ENCODE measurements at places on chromosomes 1 and 21.

DNA sequence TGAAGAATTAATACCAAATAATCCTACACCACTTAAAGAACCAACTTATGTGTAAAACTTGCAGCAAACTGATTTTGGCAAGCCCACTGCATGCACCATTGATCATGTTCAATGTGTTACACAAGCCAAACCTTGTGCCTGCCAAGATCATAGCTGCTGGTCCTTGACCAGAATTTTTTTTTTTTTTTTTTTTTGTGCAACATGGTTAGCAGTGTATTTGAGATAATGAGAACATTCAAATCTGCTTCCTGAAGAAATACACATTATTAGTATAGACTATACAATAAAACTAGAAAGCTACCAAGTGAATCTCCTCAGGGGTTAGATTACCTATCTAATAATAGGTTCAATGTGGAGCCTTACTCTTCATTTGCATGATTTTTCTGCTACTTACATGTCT lies 421.0 kb downstream of the MRPL39 start:
- DNase-seq: no peak

- DNase-seq: no peak
Measured at GRCh38 chr1:58528518-58528917, 18.0 kb downstream of the OMA1 start.

DNA sequence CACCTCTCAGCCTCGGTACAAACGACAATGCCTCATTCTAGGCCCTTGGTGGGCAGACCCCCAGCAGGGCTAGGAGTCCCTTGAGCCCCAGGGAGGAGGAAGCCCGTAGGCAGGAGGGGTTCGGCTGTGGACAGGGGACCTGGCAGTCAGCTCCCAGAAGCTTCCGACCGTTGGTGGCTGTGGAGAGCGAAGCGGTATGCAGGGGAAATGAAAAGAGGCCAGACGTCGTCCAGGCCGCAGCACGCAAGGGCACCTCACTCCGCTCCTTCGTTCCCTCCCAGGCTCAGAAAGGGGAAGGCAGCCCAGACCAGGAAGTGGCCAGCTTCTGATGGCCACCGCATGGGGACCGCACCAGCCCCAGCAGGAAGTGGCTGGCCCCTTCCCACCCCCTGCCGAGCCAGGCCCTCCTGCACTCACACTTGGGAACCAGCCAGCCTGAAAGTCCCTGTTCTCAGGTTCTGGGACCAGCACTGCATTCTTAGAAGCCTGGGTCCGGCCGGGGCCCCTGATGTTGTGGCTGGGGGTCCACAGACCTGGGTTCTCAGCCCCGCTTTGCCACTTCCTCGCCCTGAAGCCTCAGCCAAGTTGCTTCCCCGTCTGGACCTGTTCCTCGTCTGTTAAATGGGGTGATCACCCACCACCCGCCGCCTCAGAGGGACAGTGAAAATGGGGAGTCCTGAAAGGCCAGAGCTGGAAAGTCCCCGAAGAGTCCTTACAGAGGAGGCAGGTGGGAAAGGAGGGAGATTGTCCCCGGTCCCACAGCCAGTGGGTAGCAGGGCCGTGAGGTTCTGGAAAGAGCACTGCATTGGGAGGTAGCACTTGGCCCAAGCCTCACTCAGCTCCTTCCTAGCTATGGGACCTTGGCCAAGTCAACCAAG lies 104.0 kb upstream of the RUNX3 start:
- no peak for DNase-seq

- DNase-seq: no peak
Measured at GRCh38 chr1:92259350-92259749, 39.4 kb downstream of the GLMN start.

- DNase-seq: no peak
Measured at GRCh38 chr1:9417695-9418094, 121.6 kb upstream of the SLC25A33 start.

- DNase-seq: no peak
Measured at GRCh38 chr1:108512239-108513043, 47.5 kb upstream of the EEIG2 start.

GRCh38 chr1:52237430-52237829 lies 95.5 kb downstream of the ZFYVE9 start:
- DNase-seq: no peak

DNA sequence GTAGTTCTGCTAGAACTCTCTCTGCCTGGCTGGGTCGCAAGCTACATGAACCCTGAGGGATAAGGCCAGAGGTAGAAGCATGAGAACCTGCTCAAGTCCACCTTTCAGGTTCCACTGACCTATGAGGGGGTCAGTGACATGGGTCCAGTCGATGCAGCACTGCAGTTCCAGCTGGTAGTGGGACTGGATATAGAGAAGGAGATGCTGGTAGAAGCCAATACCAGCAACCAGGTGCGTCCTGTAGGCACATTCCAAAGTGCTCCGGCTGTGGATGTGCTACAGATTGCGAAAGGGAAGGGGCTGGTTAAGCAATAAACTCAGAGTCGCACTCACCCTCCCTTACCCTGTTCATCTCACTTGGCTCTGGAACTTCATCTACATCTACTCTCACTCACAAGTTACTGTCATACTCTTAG lies 5.7 kb downstream of the SMG5 start:
- no peak for DNase-seq

DNA sequence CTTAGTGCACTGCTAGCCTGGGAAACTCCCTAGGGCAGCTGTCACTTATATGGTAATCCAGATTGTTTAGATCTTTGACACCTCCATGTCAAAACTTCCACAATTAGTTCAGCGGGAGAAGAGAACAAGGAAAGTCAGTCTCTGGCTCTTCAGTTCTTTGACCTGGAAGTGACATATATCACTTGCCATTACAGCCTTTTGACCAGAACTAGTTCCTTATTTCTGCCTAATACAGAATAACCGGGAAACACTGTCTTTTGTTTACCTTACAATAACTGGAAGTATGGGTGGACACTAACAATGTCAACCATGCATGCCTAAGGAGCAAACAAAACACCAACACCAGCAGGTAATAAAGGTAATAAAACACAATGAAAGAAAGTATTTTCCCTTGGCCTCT lies 68.3 kb downstream of the C4BPA start:
- DNase-seq: no peak

- no peak for DNase-seq
Measured at GRCh38 chr1:115426231-115426771, 88.3 kb upstream of the NGF start.

DNA sequence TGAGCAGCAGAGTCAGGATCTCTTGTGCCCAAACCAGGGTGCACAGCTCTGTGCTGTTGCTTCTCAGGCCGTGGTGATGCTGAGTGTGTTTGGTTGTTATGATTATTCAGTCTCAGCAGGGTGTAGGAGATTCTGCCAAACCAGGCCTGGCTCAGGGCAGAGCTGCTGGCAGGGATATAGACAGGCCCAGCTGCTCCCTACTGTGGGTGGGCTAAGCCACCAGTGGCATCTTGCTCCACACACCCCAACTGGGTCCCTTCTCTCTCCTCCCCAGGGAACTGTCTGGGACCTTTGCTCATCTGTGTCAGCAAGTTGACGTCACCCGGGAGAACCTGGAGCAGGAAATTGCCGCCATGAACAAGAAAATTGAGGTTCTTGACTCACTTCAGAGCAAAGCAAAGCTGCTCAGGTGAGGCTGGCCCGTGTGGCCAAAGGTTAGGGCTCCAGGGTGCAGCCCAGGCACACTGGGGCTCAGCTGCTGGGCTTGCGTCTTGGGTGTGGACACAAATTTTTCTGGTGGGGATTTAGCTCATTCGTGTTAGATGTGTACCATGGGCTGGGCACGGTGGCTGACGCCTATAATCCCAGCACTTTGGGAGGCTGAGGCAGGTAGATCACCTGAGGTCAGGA lies 9.9 kb upstream of the MIIP start:
- no peak for DNase-seq

DNA sequence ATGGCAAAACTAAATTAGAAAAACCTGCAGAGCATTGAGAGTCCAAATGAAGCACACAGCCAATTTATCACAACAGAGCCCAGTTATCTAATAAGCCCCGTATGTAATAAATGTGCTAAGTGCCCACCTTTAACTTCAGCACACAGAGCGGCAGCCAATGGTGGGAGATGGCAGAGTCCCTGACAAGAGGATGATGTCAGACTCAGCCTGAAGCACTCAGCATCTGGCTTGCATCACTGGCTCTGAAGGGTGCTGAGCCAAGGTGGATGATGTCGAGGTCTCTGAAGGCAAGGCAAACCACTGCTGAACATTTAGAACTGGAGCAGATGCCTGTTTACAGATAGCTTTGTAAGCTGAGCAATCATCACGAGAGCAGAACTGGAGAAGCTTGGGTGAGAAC lies 118.3 kb downstream of the NUF2 start:
- no peak for DNase-seq

DNA sequence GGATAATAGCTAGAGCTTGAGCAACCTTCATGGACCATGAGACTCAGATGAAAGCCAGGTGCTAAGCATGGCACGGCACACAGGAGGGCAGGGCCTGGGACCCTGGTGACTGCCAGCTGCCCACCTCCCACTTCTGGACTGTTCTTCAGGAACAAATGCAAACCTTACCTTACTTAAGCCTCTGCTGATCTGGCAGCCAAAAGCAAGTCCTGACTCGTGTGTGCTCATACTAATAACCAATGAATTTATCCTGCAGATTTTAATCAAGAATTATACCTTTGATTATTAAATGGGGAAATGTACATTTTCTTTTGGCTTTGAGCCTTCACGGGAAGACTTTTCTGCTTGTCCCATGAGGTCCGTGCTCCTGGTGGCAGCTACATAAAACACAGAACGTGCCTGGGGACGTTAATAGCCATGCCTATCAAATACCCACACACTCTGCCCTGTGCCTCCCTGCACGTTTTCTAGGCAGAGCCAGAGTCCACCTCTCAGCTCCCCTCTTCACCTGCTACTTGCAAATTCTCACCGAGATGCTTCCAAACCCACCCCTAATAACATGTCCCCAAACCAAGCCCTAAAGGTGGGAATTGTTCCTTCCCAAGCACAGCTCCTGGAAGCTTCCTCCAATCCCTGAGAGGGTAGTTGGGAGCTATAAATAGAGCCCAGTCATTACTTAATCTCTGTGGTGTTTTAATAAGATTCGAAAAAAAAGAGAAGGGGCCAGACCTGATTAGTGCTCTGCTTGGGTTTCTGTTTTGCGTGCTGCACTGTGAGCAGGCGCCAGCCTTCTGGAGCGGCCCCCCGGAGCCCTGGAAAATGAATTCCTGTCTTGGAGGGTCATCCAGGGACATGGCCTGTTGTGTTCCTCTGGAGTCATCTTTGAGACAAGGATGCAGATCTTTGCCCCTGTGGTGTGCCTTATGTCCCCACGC lies 33.5 kb downstream of the SLC1A7 start:
- no peak for DNase-seq

DNA sequence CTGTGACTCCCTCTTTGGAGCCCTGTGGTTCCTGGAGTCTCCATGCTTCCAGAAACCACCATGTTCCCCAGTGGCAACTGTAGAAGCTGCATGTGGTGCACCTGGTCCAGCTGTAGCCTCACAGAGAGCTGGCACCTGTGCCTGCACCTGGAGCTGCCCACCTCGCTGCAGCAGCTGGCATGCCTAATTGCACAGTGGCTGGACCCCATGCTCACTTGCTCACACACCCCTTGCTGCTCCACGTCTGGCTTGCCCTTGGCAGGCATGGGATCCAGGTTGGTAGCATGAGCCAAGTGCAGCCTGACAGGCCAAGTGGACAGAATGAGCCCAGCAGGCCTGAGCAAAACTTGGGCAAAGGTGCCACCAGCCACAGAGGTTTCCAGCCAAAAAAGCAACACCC lies 680.1 kb downstream of the MATN1 start:
- DNase-seq: no peak

DNA sequence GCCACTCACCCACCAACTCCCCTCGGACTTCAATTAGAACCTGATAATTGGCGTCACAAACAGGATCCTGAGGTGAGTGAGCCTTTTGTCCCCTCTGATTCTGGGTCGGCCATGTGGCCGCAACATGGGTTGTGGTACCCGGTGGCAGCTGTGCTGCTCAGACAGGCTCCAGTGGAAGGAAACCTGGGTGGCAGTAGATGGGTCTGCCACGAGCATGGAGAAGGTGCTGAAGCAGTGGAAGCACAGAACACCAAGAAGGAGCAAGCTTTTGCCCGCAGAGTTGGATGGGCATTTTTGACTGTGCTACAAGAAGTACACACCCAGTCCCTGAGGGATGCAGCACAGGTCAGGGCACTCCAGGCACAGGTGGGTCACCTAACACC lies 16.5 kb upstream of the UBE2U start:
- DNase-seq: no peak

- no peak for DNase-seq
Measured at GRCh38 chr1:109299558-109300343, 7.1 kb downstream of the MYBPHL start.

- no peak for DNase-seq
Measured at GRCh38 chr21:28588997-28589396, 403.7 kb downstream of the LTN1 start.

DNA sequence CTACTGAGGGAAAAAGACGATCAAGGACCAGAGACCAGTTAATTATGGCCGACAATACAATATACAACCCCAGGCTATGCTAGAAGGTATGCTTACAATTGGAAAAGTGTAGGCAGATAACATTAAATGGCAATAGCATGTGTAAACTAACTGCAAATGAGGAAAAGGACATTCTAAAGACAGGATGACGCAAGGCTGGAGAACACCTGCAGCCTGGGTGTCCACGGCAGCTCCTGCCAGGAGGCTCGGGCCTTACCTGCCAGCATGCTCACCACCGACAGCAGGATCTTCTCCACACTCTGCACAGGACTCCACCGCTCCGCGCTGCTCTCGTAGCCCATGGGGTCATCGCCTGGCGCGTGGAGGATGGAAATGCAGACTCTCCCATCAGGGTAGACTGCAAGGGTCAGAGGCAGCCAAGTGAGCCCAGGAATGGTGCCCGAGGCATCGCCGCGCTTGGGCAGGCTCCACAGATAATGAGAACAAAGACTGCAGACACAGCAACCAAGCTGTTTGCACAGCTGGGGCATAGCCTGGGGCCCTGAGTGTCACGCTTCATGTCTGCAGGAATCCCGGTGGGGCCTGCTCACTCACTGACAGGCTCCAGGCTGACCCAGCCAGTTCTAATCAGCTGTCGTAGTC lies 28.2 kb downstream of the UBE2G2 start:
- no peak for DNase-seq

DNA sequence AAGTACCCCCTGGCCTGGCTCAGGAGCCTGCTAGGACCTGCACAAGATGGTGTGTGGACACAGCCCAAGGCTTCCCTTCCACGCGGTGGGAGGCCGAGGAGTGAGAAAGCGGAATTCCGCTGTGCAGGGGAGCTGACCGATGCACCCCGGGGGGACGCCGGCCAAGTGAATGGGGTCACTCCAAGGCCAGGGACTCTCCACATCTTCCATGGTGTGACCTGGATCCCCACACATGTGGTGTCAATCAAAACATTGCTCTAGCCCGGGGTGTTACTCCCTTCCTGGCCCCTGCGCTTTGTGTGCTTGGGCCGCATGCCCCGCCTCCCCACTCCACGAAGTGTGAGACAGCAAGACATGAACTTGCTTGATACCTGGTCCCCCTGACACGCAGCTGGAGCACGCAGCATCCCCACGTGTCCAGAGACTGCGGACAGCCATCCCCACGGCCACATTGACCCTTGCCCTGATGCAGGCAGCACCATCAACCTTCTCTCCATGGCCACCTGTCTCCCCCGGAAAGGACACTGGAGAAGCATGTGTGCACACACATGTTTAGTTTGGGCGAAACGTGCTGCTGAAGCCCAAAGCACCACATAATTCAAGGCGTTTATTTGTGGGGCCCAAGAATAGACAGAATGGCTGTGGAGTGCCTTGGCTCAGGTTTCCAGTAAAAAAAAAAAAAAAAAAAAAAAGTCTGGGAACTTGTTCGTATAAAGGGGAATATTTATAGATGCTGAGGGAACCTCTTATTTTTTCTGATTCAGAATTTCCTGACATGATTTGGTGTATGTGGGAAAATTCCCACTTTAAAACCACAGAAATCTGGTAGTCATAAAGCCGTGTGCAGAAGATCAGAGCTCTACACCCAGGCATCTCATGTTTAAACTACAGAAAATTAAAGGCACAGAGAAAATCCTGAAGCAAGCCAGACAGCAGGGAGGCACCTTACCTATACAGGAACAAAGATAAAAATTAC lies 171.7 kb downstream of the HUNK start:
- no peak for DNase-seq
